Activated CD4-positive, alpha-beta T cell treated with anti-CD3 and anti-CD28 coated beads, Interleukin-2, amount 10 ng/mL, durations not matched to agents 24 days and 14 days (primary cell): ENCODE measurements at places on chromosomes 13 and 19. TPM values are rescaled to one million over a fixed set of nuclear protein-coding genes. Genes with fewer than 3 reads are reported as not detected.
A peak's percentile ranks its signal among the peaks of the same experiment; 100 is the strongest.

TNFRSF19 gene
- total RNA-seq = not detected in 2 replicates

TLE6 gene
- 1.1 and 1.3 TPM in 2 replicates for total RNA-seq

CYP4F11 gene
- not detected in 2 replicates for total RNA-seq

PALM3 gene
- 0.28 TPM in 1 of 2 replicates, not detected in the other for total RNA-seq

URAD gene
- not detected in 2 replicates for total RNA-seq

TRPC4 gene
- total RNA-seq = not detected in 2 replicates

GJB6 gene
- total RNA-seq = 0.91 and 1.2 TPM in 2 replicates

DNA sequence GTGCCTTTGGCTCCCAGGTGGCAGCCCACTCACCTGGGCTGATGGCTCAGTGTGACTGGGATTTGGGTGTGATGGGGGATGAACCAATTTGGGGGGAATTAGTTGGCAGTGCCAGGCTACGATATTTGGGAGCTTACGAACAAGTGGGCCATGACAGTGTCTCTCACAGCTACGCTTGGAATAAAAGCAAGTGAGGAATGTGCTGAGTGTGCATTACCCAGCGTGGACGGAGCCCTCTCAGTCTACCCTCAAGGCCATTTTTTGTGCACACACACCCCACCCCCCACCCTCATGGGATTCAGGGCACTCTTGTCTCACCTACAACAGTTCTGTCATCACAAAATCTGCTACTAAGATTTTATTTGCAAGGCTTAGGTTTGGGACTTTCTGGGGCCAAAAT lies 329.1 kb downstream of the NDFIP2 start:
- H3K4me1 ChIP-seq = no peaks in the 10 kb centered on the region
- no peaks in the 10 kb centered on the region for H3K36me3 ChIP-seq
- DNase-seq = no peak
- no peak overlapping the region for H3K27ac ChIP-seq

- no peaks in the 10 kb centered on the region for H3K36me3 ChIP-seq
- no peaks in the 10 kb centered on the region for H3K4me1 ChIP-seq
- H3K27me3 ChIP-seq = no peaks in the 10 kb centered on the region
- DNase-seq = no peak
- no peak overlapping the region for H3K4me3 ChIP-seq
Measured at GRCh38 chr19:53812335-53812734, 11.8 kb downstream of the NLRP12 start.

DNA sequence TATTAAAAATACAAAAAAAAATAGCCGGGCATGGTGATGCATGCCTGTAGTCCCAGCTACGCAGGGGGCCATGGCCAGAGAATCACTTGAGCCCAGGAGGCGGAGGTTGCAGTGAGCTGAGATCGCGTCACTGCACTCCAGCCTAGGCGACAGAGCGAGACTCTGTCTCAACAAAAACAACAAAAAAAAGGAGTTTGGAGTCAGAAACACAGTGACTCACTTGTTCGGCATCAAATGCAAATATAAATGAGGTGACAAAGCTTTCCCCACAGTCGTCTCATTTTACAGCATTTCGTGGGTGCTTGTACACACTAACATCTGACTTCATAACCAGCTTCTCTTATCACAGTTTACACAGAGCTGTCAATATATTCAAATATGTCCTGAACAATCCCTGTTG lies 11.0 kb downstream of the ZNF665 start:
- H3K27me3 ChIP-seq = no peaks in the 10 kb centered on the region
- H3K27ac ChIP-seq = no peak overlapping the region
- no peak for DNase-seq
- no peaks in the 10 kb centered on the region for H3K4me1 ChIP-seq

DNA sequence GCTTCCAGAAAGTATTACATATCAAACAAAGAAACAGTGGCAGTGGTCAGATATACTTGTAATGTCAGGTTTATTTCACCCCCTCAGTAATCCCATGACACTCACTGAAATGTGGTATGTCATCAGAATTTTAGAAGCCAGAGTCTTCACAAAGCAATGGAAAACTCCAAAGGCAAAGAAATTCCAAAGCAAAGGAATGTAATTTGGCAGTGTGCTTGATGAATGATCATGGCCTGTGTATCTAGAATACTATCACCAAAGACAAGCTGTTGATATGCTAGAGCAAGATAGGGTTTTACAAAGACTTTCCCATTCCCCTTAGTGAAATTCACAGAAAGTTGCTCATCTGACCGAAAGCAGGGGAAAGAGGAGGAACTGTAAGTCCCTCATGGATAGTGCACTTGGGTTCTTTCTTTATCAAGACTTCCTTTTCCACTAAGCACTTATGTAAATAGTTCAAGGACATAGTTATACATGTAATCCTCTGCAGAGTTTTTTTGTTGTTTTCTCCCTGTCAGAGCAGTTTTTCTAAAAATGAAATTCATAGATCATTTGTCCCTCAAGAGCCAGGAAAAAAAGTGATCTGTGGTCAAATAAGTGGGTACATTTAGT lies 243.4 kb downstream of the NHLRC3 start:
- no peak for DNase-seq
- no peaks in the 10 kb centered on the region for H3K36me3 ChIP-seq
- no peak overlapping the region for H3K27ac ChIP-seq
- no peaks in the 10 kb centered on the region for H3K4me1 ChIP-seq
- H3K27me3 ChIP-seq = peaks cover 20% of the 10 kb centered on the region
- no peak overlapping the region for H3K4me3 ChIP-seq

GRCh38 chr19:56721714-56722113 lies 50.2 kb upstream of the ZNF835 start:
- no peaks in the 10 kb centered on the region for H3K4me1 ChIP-seq
- H3K27ac ChIP-seq = no peak overlapping the region
- H3K4me3 ChIP-seq = no peak overlapping the region
- H3K36me3 ChIP-seq = no peaks in the 10 kb centered on the region
- no peaks in the 10 kb centered on the region for H3K27me3 ChIP-seq
- DNase-seq = no peak

DNA sequence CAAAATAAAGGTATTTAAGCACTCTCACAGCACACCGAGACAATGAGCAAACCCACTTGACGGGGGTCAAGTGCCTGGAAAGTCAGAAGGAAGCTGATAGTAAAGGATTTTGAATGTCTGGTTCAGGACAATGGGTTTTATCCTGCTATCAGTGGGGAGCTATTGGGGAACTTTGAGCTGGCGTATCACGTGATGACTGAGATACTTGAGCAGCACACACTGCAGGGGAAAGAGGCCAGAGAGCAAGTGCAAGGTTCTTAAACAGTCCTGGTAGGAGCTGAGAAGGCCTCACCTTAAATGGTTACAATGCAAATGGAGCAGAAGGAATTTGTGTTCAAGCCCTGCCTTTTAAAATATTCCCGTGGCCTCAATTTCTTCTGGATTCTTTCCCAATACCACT lies 225.3 kb downstream of the LACC1 start:
- H3K36me3 ChIP-seq = no peaks in the 10 kb centered on the region
- H3K27me3 ChIP-seq = peaks cover 8% of the 10 kb centered on the region
- H3K27ac ChIP-seq = no peak overlapping the region
- no peaks in the 10 kb centered on the region for H3K4me1 ChIP-seq

DNA sequence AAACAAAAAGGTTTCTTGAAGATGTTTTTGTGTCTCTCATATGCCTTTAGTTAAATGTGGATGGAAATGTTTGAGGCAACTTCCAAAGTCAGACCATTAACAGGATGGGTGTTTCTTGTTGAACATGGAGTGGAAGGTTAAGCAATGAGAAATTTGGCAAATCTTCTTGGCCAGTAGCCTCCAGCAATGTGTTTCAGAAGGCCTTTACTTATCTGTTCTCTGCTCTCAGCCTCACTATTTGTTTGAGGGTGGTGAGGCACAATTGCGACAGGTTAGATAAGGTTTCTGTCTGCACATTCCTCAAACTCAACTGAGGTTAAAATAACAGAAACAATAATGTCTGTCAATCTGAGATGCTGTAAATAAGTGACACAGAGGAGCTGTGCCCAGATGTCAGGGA lies 1019.0 kb downstream of the DIAPH3 start:
- H3K27me3 ChIP-seq = no peaks in the 10 kb centered on the region
- no peak for DNase-seq
- H3K27ac ChIP-seq = no peak overlapping the region
- H3K4me1 ChIP-seq = no peaks in the 10 kb centered on the region
- H3K36me3 ChIP-seq = no peaks in the 10 kb centered on the region

- no peak overlapping the region for H3K27ac ChIP-seq
- no peaks in the 10 kb centered on the region for H3K4me1 ChIP-seq
- no peaks in the 10 kb centered on the region for H3K36me3 ChIP-seq
Measured at GRCh38 chr13:66425741-66426140, 804.4 kb downstream of the PCDH9 start.

DNA sequence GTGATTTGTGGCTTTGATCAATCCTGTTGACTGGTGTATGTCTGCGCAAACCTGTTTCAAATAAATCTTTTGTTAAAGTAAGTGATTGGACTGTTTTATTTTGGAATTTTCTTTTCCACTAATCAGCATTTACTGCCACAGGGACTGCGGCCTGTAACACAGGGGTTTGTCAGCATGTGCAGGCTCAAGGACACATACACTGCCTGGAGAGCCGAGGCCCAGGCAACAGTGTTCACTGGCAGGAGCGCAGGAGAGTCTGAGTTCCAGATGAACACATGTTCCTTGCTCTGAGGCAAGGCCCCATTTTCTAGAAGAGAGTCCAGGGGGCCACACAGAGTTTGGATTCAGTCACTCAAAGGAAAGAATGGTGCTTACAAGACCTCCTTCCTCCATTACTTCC lies 26.0 kb downstream of the SHISA2 start:
- H3K4me3 ChIP-seq = no peak overlapping the region
- H3K4me1 ChIP-seq = no peaks in the 10 kb centered on the region
- no peak for DNase-seq
- H3K36me3 ChIP-seq = peaks cover 4% of the 10 kb centered on the region

DNA sequence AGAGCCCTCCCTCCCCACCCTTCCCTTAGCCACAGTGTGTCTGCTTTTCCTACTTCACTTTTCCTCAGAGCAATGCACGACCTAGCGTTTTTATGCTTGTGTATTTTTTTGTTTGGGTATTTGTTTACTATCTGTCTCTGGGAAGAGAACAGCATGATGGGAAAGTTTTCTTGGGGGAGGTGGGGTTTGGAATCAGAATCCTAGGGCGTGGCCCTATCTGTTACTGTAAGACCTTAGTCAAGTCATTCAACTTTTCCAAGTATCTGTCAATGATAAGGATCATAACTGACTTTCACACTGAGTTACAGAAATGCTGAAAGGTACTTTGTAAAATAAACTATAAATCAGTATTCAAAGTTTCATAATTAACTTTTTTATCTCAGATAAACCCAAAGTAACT lies 146.3 kb upstream of the WASF3 start:
- no peak overlapping the region for H3K27ac ChIP-seq
- H3K36me3 ChIP-seq = no peaks in the 10 kb centered on the region
- H3K4me1 ChIP-seq = no peaks in the 10 kb centered on the region
- H3K27me3 ChIP-seq = no peaks in the 10 kb centered on the region

DNA sequence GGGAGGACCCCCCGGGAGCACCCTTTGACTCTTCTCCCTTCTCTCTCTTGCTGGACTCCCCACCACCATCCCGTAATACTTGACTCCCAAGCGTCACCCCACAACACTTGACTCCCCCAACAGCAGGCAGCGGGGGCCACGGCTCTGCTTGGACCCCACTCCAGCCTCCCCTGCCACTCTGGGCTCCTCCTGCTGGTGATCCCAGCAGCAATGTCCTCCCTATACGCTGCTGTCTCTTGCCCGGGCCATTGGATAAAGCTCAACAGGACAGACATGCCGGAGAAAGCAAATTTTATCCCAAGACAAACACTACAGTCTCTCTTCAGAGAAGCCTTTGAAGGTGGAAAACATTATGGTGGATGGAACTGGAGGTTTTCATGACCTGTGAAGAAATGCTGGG lies 20.4 kb upstream of the AMER2 start:
- H3K27me3 ChIP-seq = peaks cover 23% of the 10 kb centered on the region
- no peak overlapping the region for H3K27ac ChIP-seq
- H3K4me3 ChIP-seq = no peak overlapping the region
- no peak for DNase-seq

- no peaks in the 10 kb centered on the region for H3K27me3 ChIP-seq
- peaks cover 59% of the 10 kb centered on the region for H3K4me1 ChIP-seq
- peak; percentile 70 for DNase-seq
- H3K4me3 ChIP-seq = peak overlapping the region; percentile 49
- peak overlapping the region; percentile 79 for H3K27ac ChIP-seq
Measured at GRCh38 chr19:19445911-19446361, 40.5 kb downstream of the GATAD2A start.

GRCh38 chr19:35063940-35064818 lies 22.7 kb downstream of the HPN start:
- no peak for DNase-seq
- peak overlapping the region; percentile 30 for H3K27ac ChIP-seq
- H3K4me1 ChIP-seq = peaks cover 11% of the 10 kb centered on the region
- no peak overlapping the region for H3K4me3 ChIP-seq
